ENCODE measurements at places on chromosomes 4 and X.

DNA sequence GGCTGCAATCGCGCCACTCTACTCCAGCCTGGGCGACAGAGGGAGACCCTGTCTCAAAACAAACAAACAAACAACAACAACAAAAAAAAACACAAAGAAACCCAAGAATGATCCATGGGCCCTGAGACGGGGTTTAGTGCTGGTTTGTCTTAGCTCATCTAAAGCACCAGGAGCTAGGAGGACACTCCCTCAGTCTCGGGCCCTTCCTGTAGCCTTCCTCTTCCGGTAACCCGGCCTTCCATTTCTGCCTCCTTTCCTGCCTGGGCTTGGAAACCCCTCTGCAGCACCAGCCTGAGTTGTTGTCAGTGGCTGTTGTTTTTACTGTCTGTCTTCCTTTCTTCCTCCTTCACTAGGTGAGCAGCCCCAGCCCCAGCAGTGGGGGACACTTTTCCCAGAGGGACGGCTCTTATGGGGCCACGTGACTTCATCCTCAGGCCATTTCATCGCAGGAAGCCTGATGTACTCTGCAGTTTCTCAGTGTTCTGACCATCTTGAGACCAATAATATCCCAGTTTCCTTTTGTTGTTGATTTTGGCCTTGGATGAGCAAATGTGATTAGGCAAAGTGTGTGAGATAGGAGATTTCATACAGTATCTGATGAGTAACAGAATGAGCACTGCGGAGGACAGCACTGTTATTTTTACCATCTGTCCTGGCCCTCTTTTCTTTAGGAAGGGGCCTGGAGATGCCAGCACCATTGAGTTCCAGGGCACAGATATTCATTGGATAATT lies 90.1 kb downstream of the ANAPC4 start:
- DNase-seq, result no peak

- DNase-seq, result no peak
These were observed 26.6 kb downstream of the IQSEC2 start for GRCh38 chrX:53254570-53255461.

DNA sequence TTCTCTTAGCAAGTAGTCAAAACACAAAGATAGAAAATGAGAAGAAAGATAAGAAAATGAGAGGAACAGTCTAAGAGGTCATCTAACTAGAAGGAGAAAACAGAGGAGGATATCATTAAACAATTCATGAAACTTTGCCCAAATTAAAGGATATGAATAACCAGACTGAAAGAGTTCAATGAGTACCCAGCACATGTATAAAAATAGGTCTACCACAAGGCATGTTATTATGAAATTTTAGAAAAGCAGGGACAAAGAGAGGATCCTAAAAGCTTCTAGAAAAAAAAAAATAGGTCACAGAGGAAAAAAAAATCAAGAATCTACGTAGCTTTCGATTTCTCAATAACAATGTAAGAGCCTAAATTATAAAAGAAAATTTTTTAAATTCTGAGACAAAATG lies 118.5 kb downstream of the WDFY3 start:
- DNase-seq, result no peak

DNA sequence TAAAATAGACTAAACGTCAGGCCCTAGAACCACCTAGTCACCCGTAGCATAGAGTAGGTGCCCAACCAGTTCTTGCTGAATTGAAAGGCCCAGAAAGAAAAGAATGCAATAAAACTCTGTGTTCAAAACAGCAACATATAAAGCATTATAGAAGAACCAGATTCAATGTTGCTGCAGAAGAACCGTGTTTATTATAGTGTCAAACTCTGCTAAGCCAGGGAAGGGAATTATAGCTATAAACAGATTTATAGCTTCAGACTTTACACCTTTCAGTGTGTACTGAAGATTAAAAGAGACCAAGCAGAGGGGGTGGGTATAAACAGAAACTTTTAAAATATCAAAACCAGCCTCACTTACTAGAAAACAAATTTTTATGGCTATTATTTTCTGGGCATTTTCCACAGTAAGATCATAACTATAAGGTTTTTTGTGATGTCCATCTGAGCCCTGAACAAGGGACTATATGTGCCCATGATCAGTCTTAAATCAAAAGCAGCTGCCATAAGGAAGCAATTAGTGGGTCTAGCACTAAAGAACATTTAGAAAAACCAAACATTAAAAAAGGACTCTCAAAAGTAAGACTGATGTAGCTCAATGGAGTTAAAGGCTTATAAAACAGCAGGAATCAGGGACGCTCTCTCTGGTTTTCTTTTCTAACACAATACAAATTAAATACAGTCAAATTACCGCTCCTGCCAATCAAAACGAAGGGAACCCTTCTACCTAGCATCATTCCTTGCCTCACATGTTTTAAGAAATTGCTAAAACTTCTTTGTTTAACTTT lies 219.7 kb upstream of the ETNPPL start:
- DNase-seq, result no peak

DNA sequence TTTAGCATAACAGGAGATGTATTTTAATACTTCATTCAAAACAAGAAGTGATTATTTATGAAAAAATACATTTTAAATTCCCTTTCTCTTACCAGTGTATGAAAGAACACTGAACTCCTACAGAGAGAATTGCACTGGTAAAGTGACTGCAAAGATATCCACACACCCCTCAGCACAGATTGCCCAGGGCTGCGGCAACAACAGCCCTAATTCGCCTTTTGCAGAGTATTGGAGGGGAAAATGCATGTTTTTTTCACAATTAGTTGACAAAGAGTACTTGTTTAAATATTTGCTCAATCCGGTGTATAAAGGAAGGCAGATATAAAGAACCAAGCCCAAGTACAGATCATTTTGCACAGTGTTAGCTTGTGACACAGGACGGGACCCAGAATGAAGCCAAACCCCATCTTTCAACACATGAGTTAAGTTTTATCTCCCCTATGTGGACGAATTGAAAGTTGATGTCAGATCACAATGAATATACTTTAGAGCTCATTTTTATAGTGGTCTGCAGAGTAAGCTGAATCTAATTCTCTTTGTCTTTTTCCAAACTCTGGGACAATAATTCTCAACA lies 551.4 kb upstream of the IGFBP7 start:
- DNase-seq, result no peak

DNA sequence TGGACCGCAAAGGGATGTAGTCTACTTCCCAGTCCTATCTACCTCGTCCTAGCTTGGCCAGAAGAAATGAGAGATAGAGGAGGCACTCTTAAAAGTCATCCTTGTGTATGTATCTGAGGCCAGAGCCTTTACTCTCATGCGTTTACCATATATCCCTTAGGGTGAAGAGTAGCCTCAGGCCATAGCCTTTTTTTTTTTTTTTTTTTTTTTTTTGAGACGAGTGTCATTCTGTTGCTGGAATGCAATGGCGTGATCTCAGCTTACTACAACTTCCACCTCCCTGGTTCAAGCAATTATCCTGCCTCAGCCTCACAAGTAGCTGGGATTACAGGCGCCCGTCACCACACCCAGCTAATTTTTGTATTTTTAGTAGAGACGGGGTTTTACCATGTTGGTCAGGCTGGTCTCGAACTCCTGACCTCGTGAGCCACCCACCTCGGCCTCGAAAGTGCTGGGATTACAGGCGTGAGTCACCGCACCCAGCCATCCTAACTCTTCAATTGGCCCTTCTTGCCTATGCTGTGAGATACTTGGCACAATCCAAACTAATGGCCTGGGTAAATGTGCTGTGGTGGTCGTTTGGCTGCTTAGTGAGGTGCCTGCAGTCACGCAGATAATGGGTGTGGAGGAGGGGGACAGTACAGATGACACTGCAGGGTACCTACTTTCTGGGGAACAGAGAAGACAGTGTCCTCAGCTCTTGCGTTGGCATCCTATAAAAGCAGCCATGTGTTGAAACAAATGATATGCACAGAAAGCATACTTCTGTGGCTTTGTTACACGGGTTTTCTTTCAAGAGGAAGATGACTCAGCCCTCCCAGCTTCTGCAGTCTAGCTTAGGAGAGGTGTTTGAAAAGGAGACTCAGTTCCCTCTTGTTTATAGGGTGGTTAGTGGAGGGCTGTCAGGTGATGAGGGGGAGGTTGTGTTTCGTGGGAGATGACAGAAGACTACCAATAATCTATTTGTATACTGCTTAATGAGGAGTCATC lies 10.4 kb upstream of the DGAT2L6 start:
- DNase-seq, result peak; percentile 0

DNA sequence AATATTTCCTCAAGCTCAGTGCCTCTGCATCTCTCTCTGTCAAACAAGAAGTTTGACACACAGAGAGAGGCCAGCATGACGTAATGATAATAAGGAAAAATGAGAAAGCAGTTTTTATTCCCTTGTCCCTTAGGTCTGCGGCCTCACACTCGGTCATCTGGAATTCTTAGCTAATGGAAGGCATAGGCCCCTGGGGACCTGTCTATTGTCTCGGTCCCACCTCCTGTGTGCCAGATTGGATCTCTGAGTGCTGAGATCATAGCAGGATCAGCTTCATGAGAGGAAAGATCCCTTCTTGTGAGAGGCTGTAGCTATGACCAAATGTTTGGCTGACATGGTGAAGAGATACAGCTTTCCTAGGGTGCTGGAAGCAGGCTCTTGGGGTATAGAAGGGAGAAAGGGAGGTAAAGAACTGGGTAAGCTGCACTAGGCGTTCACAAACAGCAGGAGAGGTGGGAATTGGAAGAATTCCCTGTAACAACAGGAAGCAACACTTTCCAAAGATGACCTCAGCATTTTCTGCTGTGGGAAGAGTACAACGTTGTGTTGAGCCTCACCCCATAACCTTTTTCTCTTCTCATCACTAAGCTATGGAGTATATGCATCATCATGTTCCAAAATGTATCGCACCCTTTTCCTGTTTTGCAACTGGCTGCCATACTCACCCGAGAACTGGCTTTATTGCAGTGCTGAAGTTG lies 20.2 kb downstream of the TMEM31 start:
- no peak for DNase-seq

- DNase-seq, result no peak
These were observed 17.0 kb downstream of the LAMP2 start for GRCh38 chrX:120452131-120452530.

DNA sequence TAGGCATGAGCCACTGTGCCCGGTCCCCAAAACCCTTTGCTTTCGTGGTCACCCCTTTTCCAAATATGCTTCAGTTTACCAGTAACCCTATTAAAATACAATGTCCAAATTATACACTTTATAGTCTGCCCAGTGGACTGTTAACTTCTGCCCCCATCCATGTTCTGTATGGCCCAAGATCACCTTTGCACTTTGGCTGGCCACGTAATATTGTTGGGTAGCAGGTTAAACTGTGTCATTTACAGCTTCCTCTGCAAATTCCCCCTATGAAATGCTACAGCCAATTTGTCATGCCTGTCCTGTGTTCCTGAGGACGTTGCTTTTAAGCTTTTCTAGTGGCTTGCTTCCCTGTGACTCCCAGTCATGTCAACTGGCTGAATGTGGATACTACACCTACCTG lies 101.1 kb upstream of the IL13RA1 start:
- no peak for DNase-seq

- DNase-seq, result no peak
These were observed 641.8 kb downstream of the FSTL5 start for GRCh38 chr4:161522031-161522430.

DNA sequence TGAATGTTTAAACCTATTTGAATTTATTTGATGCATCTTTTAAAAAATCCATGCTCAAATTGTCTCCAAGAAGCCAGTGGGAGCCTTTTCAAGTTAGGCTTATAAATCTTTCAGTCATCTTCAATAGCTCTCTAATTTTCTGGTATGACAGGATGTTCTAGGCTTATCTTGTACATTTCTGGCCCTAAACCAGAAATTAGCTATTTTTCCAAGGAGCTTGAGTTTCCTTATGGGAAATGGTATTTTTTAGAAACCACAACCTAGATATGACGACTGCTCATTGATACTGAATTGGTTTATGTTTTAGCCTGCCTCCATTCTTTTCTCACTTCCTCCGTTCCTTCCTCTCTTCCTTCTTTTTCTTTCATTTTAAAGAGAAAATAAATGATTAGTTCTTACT lies 172.3 kb downstream of the SPRY1 start:
- no peak for DNase-seq

DNA sequence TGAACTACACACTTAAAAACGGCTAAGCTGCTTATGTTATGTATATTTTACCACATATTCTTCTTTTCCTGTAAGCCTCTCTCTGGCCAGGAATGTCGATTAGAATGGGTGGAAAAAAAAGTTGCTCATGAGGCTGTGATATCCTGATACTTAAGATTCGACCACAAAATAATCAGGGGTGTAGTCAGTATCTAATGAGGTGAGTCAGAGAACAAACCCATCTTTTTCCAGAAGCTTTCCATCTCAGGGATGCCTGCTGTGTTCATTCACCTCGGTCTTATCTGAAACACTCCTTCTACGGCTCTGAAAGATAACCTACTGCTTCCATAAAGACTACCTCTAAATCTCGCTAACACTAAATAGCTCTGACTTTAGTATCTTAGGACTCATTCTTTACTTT lies 142.7 kb upstream of the MAP3K15 start:
- no peak for DNase-seq

- DNase-seq, result no peak
These were observed 45.0 kb downstream of the ETDC start for GRCh38 chrX:135354288-135354687.

- no peak for DNase-seq
These were observed 115.6 kb upstream of the SCML1 start for GRCh38 chrX:17621566-17622270.

GRCh38 chrX:22037225-22037624 lies 5.1 kb downstream of the PHEX start:
- DNase-seq, result no peak

GRCh38 chr4:1246901-1247863 lies 1.7 kb downstream of the CTBP1 start:
- DNase-seq, result no peak

DNA sequence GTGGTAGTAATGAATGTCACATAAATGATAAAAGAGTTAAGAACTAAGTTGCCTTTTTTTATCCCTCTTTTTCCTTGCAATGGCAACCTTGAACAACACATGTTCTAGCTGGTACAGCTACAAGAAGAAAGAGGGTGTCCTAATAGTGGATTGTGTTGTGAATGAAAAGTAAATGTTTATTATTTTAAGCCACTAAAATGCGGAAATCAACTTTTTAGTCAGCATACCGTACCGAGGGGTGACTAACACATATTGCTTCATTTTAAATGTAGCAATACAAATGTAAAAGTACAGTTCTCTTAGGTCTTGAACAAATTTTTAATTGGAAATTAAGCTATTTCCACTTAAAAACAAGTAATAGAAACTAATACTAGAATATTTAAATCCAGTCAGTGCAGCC lies 17.7 kb upstream of the AP1AR start:
- no peak for DNase-seq

GRCh38 chrX:37922928-37923327 lies 75.6 kb upstream of the DYNLT3 start:
- no peak for DNase-seq

DNA sequence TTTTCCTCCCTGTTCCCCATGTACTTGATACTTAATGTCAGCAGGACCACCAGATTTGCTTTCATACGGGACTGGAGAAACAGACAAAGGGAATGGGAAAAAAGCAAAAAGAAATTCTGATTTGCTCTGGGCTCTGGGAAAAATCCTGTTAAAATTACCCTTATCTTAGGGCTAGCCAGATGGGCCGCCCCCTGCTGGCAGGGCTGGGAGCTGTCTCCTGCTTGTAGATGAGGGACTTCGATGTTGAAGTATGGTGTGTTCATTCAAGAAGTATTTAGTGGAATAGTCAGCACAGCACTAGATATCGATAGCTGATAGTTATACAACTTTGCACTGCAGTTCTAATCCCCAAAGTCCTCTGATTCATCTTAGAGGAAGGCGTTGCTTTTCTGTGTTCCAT lies 45.8 kb downstream of the BCORL1 start:
- DNase-seq, result peak; percentile 3

GRCh38 chr4:86132468-86132867 lies 227.4 kb downstream of the MAPK10 start:
- DNase-seq, result no peak

All from anterior cingulate cortex (tissue), 58 donors.